ENCODE measurements at places on chromosomes 5 and 9. TPM values are rescaled to one million over a fixed set of nuclear protein-coding genes. Genes with fewer than 3 reads are reported as not detected.

The SHISAL2B gene
- polyA plus RNA-seq = 15.4 TPM

The RAB3C gene
- polyA plus RNA-seq = 2.0 TPM

The PCDHGA1 gene
- polyA plus RNA-seq = 0.80 TPM

The IL13 gene
- not detected for polyA plus RNA-seq

The TAS2R1 gene
- polyA plus RNA-seq = 0.10 TPM

The SLC6A7 gene
- polyA plus RNA-seq = not detected

The FGD3 gene
- 8.5 TPM for polyA plus RNA-seq

The ANKRD34B gene
- polyA plus RNA-seq = not detected

The SLC2A8 gene
- 13.9 TPM for polyA plus RNA-seq

The DDX4 gene
- polyA plus RNA-seq = 0.21 TPM

The TUSC1 gene
- polyA plus RNA-seq = 14.8 TPM

The RNF183 gene
- 0.61 TPM for polyA plus RNA-seq

The ERAP2 gene
- 23.3 TPM for polyA plus RNA-seq

The BARX1 gene
- 0.08 TPM for polyA plus RNA-seq

The FGFR4 gene
- polyA plus RNA-seq = 152 TPM

The CCDC171 gene
- polyA plus RNA-seq = 12.3 TPM

The ITK gene
- 0.97 TPM for polyA plus RNA-seq

The GFRA3 gene
- 2.7 TPM for polyA plus RNA-seq

The APBA1 gene
- polyA plus RNA-seq = 11.2 TPM

The SHROOM1 gene
- 9.2 TPM for polyA plus RNA-seq

The OTULINL gene
- 8.5 TPM for polyA plus RNA-seq

The BTNL3 gene
- 0.29 TPM for polyA plus RNA-seq

The ZNF354C gene
- 10.1 TPM for polyA plus RNA-seq

The STC2 gene
- 6.7 TPM for polyA plus RNA-seq

The ANKRD20A1 gene
- polyA plus RNA-seq = 1.3 TPM

The PRELID1 gene
- polyA plus RNA-seq = 75.9 TPM

The GCNT4 gene
- 0.90 TPM for polyA plus RNA-seq

The OR1K1 gene
- not detected for polyA plus RNA-seq

The ARL14EPL gene
- not detected for polyA plus RNA-seq
